Body of pancreas (tissue), 4 donors: ENCODE measurements at places on chromosomes 1 and 21. TPM values are rescaled to one million over a fixed set of nuclear protein-coding genes. Genes with fewer than 3 reads are reported as not detected.

DNA sequence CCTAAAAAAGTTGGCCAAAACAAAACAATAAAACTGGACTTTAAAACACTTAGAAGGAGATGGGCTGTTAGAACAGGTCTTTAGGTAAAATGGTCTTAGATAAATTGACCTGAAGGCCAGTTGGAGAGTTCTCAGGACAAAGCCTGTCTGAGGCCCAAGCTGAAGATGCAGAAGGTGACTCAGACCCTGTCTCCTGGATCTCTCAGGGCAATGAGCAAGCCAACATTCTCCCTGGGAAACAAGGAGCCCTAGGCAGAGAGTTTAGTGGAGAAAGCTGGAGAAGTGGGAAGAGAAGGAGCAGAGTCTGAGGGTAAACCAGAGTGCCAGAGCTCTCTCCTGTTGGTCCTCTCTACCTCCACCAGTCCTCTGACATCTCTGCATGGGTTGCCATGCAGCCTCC is 70.1 kb downstream of the FCRL5 start:
- H3K27ac ChIP-seq: no peak overlapping the region
- DNase-seq: no peak
- H3K27me3 ChIP-seq: no peaks in the 10 kb centered on the region
- H3K4me1 ChIP-seq: no peaks in the 10 kb centered on the region

KCNT2 gene
- total RNA-seq: 0.78 TPM

SLC41A1 gene
- total RNA-seq: 41.8 TPM

DNA sequence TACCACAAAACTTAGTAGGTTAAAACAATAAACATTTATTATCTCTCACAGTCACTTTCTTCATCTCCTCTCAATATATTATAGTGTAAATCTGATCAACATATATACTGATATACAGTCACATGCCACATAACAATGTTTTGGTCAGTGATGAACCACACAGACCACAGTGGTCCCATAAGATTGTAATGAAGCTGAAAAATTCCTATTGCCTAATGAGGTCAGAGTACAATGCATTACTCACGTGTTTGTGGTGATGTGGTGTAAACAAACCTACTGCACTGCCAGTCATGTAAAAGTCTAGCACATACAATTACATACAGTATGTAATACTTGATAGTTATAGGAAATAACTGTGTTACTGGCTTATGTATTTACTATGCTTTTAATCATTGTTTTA is 30.1 kb downstream of the OLFML3 start:
- H3K36me3 ChIP-seq: no peaks in the 10 kb centered on the region
- no peaks in the 10 kb centered on the region for H3K4me1 ChIP-seq
- no peak overlapping the region for H3K4me3 ChIP-seq
- H3K27ac ChIP-seq: no peak overlapping the region

DNA sequence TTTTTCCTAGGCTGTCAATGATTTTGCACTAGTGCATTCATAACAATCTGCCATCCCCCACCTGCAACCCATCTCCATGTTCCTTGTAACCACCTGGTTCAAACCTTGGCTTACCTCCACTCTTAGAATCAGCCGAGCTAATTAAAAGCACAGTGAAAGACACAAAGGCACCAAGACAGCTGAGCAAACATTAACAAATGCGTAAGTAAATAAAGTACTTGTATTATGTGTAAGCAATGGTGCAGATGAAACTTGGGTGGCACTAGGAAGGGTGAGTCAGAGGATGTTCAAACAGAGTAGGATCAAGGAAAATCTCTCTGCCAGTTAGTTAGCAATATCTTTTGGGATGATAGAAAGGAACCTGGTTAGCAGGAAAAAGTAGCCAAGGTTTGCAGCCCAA is 5.1 kb upstream of the FOXJ3 start:
- H3K4me1 ChIP-seq: peaks cover 57% of the 10 kb centered on the region
- DNase-seq: peak; percentile 92
- no peaks in the 10 kb centered on the region for H3K36me3 ChIP-seq
- H3K4me3 ChIP-seq: no peak overlapping the region
